GM23338 (cell line): ENCODE measurements at places on chromosomes 11 and 22. TPM values are rescaled to one million over a fixed set of nuclear protein-coding genes. Genes with fewer than 3 reads are reported as not detected.

Gene KRTAP5-11
- not detected in 2 replicates for total RNA-seq

Gene OR5B21
- not detected in 2 replicates for total RNA-seq

Gene JAM3
- total RNA-seq: 41.5 and 44.8 TPM in 2 replicates

Gene CDHR5
- total RNA-seq: not detected in 2 replicates

Gene SYT9
- total RNA-seq: 2.4 and 2.7 TPM in 2 replicates

Gene GPHA2
- 0.83 TPM in 1 of 2 replicates, not detected in the other for total RNA-seq

Gene JOSD1
- 16.1 and 19.7 TPM in 2 replicates for total RNA-seq

Gene CD3D
- not detected in 2 replicates for total RNA-seq

Gene CHRM1
- total RNA-seq: 0.14 TPM in 1 of 2 replicates, not detected in the other

Gene NCAM1
- 1.6 and 4.6 TPM in 2 replicates for total RNA-seq

Gene FTH1
- total RNA-seq: 718 and 839 TPM in 2 replicates

Gene KIF18A
- total RNA-seq: 25.9 and 26.5 TPM in 2 replicates

Gene RAG1
- total RNA-seq: 1.1 and 1.4 TPM in 2 replicates

Gene CHRNA10
- 0.58 and 1.5 TPM in 2 replicates for total RNA-seq

Gene POTEH
- not detected in 2 replicates for total RNA-seq

Gene CNIH2
- total RNA-seq: 9.2 and 10.8 TPM in 2 replicates

Gene LAMTOR1
- 106 and 112 TPM in 2 replicates for total RNA-seq

Gene ZC3H12C
- total RNA-seq: 2.4 and 2.6 TPM in 2 replicates
